Caudate nucleus (tissue), 63 donors: ENCODE measurements at places on chromosomes 2 and 18.

DNA sequence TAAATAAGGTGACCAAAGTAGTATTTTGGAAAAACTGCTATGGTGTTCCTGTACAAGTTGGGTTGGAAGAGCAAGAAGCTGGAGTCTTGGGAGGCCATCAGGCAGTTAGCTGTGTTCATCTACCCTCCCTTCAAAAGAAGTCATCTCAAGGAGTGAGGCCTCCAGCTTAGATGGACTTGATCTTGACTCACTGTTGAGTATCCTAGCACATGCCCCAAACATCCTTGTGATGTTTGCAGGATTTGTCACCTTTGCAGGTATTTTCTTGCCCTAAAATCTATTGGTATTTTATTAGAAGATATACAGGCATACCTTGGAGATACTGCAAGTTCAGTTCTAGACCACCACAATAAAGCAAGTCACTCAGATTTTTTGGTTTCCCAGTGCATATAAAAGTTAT is 30.2 kb downstream of the RNMT start:
- no peak for DNase-seq

DNA sequence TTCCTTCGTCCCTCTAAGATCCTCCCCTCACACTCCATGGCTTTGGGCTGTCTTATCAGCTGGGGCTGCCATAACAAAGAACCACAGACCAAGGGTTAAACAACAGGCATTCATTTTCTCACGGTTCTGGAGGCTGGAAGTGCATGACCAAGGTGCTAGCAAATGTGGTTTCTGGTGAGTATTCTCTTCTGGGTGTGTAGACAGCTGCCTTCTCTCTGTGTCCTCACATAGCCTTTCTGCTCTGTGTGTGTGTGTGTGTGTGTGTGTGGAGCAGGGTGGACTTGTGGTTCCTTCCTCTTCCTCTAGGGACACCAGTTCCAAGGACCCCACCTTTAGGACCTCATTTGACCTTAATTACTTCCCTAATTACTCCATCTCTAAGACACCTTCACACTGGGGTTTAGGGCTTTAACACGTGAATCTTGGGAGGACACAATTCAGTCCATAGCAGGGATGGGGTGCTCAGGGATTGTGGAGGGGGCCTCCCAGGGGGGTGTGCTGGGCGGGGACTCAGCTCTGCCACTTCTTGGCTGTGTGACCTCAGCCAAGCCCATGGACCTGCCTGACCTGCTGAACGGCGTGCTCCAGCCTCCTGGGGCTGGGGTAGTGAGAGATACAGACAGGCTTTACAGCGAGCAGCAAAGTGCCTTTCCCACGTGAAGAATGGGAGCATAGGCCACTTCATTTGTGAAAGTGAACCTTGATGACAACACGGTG is 38.0 kb downstream of the ACKR3 start:
- DNase-seq = no peak

GRCh38 chr2:105432749-105433148 is 33.9 kb upstream of the FHL2 start:
- no peak for DNase-seq

- DNase-seq = no peak
Measured at GRCh38 chr2:78115291-78115690, 593.1 kb upstream of the LRRTM4 start.

- no peak for DNase-seq
Measured at GRCh38 chr2:172751564-172751963, 15.9 kb downstream of the RAPGEF4 start.

DNA sequence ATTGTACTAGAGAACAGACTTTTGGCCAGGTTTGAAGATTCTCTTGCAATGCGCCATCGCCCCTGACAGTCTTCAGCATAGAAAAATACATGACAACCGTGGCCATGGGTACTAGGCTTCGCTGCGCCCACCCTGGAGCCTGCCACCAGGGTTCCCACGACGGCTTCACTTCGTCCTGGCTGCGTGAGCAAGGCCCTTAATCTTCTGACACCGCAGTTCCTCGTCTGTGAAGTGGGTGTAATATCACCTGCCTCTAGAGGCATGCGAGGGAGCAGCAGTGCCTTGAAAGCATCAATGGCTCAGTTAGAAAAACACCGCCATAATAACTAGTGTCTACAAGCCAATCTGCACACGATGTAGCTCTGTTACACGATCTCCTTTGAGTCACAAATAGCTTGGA is 175.2 kb upstream of the HS6ST1 start:
- DNase-seq = no peak

- peak; percentile 2 for DNase-seq
Measured at GRCh38 chr2:200274116-200275075, 32.1 kb upstream of the SPATS2L start.

- no peak for DNase-seq
Measured at GRCh38 chr2:27155069-27155520, 6.3 kb downstream of the TCF23 start.

DNA sequence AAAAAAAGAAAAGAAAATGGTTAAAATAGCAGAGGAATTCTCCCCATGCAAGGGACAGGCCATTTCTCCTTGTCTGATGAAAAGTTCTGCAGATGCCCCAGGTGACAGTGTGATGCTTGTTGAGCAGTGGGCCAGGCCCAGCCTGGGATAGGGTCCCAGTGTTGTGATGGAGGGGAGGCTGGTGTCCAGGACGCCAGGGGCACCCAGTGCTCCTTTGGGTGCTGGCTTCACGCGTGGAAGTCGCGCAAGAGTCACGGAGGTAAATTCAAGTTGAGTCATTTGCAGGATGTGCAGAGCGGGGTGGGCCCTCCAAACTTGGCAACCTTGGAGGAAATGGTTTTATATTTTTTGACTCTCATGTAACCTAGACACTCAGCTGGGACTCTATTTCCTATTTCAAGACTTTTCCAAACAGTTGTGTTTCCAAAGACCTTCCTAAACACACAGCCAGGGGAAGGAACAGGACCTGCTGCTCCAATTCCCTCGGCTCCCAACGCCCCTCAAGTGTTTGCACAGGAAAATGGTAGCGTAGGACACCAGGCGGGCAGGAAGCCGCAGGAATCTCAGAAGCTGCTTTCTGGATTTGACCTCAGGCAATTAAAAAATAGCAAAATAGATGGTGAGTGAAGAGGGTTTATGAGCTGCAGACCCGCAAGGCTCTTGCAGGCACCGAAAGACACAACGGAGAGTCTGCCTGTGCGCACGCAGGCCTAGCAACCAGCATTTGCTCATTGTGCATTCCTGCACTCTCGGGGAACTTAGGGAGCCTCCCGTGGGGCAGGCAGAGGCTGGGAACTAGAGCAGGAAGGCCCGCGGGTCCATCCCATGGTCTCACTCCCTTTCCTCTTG is 107.1 kb upstream of the ODC1 start:
- no peak for DNase-seq

DNA sequence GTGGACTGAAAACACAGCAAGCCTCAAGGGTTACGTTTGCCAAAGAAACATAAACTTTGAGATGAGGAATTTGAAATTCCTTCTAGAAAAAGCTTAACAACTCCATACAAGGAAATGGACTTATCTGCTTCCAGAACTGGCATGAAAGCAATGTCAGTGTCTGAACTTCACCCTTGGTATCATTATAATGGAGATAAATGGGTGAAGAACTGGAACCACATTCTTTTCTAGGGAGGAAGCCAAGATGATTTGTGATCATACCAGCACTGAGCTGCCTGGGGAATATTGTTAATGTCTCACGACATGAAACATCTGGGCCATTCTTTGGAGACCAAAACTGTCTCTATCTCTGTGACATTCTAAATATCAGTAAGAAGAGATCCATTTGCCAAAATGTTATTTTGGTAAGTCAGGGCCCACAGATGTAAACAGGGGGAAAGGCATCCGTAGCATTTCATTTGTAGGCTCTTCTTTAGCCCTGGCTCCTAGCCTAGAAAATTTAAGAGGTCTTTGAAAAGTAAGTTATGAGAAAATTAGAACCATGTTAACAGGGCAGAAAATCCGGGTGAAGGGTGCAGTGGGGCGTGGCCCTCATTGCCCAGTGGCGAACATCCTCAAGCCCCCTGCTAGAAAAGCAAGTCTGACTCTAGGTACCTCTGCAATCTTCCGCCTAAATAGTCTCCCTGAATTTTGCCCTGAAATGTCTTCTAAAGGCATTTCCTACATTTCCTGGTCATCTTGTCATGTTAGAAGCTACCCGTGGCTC is 295.3 kb upstream of the EPAS1 start:
- DNase-seq = no peak

GRCh38 chr2:229081411-229081810 is 189.7 kb downstream of the PID1 start:
- DNase-seq = no peak

- no peak for DNase-seq
Measured at GRCh38 chr18:23416298-23416697, 36.8 kb upstream of the RIOK3 start.

- DNase-seq = no peak
Measured at GRCh38 chr18:25353080-25353479, 1.1 kb upstream of the ZNF521 start.

DNA sequence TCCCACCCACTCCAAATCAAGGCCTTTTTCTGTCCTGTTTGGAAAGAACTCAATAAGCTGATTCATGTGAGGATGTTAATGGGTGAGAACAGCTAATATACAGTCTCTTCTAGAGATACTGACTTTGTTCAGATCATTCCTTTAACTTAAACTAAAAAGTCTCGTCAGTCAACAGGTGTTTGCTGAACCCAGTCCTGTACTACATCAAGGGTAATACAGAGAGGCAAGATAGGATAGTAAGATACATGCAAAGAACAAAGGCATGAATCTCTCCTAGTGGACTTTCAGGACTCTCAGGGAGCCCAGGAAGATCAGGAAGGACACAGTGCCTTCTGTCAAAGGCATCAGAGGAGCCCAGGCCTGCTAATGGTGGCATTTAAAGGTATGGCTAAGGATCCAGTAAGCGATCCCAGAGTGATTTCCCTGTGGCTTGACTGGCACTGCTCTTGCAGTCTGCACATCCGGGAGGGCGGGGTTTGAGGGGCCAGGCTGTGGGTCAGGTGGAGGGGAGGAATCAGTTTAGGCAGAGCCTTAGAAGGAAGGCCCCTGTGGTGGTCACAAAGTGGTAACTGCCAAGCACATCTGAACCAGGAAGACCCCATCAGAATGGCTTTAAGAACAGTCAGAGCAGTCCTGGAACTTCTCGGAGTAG is 54.0 kb downstream of the EPAS1 start:
- DNase-seq = no peak

DNA sequence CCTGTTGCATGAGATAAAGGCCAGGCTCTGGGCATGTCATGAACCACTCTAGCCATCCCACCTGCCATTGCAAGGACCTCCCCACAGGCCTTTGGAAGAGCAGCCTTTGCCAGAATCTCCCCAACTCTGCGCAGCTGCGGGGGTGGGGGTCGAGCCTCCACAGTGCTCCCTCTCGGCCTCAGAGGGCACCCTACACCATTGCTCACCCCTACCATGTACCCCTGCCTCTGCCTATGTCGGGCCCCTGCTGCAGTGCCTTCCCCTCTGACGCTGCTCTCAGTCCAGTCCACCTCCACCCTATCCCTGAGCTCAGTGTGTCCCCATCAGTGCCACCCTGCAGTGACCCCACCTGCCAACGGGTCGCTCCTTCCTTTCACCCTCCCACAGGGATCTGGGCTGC is 679.7 kb upstream of the RAB6C start:
- no peak for DNase-seq

GRCh38 chr2:27708666-27709065 is 45.0 kb downstream of the SLC4A1AP start:
- no peak for DNase-seq

- DNase-seq = no peak
Measured at GRCh38 chr2:95023222-95023597, 2.3 kb upstream of the MAL start.

- DNase-seq = no peak
Measured at GRCh38 chr2:170771421-170771937, 1.3 kb downstream of the ERICH2 start.

GRCh38 chr2:216520112-216520511 is 21.5 kb downstream of the RPL37A start:
- DNase-seq = no peak

DNA sequence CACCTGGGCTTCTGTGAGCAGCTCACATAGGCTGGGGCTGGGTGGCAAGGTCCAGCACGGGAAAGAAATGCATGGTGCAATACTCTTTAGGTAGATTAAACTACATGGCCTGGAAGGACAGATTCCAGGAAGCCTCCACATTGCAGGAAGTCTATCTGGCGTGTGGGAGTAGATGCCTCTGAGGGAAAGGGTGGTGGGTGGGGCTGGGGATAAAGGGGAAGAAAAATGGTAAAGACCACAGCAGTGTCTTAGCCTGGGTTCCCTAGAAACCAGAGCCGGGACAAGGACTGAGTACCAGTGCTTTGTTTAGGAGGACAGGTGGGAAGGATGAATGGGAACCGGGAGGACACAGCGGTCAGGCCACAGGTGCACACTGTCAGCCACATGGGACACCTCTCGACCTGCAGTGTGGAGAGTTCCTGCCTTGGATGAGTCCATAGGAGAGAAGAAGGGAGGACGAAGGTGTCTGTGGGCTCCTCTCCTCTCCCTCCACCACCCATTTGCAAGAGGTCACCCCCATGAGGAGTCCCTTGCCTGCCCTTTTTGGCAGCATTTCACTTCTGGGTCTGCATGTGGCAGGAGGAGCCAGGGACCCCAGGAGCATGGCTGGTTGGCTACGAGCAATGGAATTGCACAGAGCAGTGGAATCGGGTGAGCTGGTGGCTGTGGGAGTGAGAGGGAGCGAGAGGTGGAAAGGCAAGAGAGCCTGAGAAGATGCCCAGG is 91.5 kb upstream of the HS6ST1 start:
- no peak for DNase-seq

DNA sequence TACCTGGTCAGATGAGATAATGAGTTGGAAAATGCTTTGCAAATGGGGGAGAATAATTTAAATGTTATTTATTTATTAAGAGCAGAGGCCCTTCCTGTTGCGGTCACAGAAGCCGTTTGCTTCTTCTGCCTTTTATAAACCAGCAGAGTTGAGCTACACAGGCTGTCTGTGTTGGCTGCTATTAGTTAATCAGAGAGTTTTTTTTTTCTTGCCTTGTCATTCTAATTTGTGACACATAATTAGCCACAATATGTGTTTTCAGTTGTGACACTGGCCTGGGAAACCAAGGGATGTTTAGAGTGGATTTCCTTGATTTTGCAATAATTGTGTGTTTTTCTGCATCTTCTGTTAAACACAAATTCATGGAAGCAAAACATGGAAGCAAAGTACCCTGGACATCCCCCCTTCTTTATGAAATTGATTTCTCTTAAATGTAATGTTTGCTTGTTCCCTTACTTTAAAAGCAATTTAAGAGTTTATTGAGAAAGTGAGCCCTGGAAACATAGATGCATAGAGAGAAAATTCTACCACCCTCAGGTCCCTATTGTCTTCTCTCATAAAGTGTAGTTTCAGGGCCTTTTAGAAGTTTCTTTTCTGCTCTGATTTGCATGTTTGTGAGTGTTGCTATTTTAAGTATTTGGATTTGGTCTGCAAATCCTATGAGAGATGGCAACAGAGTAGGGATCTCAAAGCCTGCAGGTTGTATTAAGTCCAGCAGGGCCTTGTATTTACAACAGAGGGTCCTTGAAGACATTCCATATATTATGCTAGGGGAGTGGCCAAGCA is 22.8 kb upstream of the IL37 start:
- DNase-seq = no peak
